ENCODE measurements at places on chromosomes 6 and 20.

DNA sequence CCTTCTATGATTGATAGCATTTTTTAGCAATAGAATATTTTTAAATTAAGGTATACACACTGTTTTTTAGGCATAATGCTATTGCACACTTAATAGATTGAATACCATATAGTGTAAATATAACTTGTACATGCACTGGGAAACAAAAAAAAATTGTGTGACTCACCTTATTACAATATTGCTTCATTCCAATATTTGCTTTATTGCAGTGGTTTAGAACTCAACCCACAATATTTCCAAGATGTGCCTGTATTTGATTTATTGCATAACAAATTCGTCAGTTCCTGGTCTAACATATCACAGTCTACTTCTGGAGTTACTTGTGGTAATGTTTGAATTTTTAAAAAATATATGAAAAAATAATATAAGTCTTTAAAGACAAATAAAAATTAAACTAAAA is 41.9 kb upstream of the DEFB112 start:
- DNase-seq, result no peak

DNA sequence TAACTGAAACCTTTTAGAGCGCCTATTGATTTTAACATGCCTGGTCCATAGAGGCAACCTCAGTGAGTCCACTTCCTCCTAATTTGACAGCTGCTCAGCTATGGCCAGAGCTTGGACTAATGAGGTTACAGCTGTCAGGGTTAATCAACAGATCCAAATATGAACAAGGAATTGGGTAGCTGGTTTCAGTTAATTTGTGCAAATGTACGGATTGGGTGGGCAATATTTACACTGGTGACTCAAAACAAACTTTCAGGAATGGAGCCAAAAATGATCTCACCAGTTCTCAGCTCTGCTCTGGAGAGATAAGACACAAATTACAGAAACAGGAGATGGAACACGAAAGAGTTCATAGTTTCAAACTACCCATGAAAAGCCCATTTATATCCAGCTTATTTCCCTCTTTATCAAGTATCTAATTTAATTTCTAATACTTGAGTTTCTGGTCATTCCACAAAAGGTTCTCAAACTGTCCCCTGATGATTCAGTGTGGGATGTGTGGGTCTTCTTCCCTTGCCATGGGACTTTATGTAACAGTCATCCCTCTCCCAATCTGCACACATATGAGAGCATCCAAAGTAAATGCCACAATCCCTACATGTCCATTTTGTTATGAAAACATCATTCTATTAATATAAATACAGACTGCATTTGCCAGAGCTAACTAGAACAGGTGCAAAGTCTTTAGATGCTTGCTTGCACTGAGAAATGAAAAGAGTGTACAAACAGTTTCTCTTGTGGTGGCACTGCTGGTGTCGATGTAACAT is 149.9 kb downstream of the RPS12 start:
- DNase-seq, result no peak

DNA sequence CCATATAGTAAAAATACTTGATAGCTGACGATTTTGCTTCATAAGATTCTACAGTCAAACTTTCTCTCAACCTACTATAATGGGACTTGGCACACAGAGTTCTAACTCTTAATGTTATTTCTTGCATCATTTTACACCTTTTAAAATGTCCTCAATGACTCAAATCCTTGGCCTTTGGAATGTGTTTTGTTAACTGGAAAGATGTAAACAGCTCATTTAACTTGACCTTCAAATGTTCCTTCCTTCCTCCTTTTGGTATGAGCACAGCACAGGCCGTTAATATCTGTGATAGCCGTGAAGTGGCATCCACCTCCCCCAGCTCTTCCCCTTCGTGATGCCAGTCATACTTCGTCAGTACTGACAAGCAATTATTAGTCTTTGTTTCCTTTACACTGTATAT is 972.0 kb upstream of the CITED2 start:
- DNase-seq, result no peak

DNA sequence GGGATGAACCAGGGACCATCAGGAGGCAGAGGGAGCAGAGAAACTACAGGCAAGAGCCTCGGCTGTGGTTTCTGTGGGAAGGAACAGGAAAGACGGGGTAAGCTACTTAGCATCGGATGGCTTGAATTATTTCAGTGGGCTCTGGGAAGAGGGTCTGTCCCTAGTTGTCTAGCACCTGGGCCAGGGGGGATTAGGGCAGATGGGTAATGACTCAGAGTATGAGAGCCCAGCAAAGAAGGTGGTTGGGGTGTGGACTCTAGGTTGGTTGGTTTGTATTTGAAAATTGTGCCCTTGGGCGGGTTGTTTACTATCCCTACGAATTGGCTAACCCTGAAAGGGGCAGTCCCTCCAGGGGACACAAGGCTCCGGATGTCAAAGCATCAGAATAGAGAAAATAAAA is 148.5 kb upstream of the TAB2 start:
- DNase-seq, result no peak

GRCh38 chr6:108438918-108439317 is 121.8 kb upstream of the FOXO3 start:
- DNase-seq, result no peak

GRCh38 chr6:50716899-50717509 is 3.7 kb downstream of the TFAP2D start:
- DNase-seq, result no peak

DNA sequence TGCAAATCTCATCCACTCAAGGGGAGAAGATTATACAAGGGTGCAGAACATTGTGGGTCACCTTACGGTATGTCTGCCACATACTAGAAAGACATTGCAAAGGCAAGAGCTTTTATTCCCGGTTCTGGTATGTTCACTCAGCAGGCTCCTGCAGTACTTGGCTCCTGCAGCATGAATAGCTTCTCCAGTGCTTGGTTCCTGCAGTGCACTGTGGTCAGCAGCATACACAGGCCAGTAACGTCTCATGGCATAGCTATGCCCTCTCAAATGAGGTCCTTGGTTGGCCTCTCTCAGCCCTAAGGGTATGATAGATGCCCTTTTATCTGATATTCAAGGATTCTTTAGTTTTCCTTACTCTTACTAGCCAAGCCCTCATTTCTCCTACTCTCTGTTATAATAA is 12.6 kb downstream of the TCP11 start:
- DNase-seq, result no peak

- no peak for DNase-seq
Measured at GRCh38 chr20:10316582-10316981, 98.0 kb downstream of the SNAP25 start.

GRCh38 chr6:150145830-150146229 is 3.0 kb downstream of the PPP1R14C start:
- DNase-seq, result no peak

- DNase-seq, result no peak
Measured at GRCh38 chr20:48933017-48933766, 11.7 kb downstream of the ARFGEF2 start.

- no peak for DNase-seq
Measured at GRCh38 chr6:108914235-108915022, 66.2 kb downstream of the ARMC2 start.

GRCh38 chr6:157561929-157562810 is 181.2 kb downstream of the ZDHHC14 start:
- DNase-seq, result no peak

GRCh38 chr20:37451616-37452015 is 69.4 kb upstream of the NNAT start:
- no peak for DNase-seq

DNA sequence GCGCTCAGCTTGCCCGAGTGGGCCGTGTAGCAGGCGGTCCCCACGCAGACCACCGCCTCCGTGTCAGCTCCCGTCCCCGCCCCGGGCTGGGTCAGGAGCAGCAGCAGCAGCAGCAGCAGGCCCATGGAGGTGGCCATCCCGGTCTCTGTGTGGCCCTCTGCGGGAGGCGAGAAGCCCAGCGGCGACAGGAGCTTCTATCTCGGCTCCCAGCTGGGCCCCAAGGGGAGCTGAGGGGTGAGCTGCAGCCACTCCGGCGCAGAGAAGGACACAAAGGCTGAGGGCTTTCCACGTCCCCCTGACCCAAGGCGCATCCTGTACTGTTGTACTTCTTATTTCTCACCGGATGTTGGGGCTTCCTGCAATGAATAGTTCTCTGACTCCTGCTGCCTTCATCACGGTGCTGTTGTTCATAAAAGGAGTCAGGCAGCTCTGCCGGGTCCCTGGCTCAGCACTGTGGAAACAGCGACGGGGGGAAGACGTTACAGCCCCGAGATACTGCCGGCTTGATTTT is at the start of gene CD93:
TSS of gene CD93 (minus strand) at position 269 of the 511 bp plus-strand sequence. CDS start at position 137, 132 bp downstream.
- DNase-seq, result peak; percentile 10

- DNase-seq, result no peak
Measured at GRCh38 chr20:910870-911770, 5.0 kb downstream of the ANGPT4 start.

DNA sequence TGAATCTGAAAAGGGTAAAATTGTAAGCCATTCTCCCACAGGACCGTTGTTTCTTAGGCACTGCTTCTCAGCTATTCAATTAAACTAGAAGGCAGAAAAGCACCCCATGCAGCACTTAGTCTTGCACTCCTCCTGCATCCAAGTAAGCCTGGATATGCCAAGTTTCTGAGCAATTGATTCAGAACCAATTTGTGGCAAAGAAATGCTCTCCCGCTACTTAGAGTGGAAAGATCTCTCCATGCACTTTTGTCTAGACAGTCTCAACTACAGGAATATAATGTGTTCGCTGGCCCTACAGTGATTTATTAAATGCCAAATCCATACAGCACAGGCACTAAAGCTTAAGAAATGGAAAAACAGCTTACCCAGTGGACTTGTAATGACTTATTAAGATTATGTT is 338.5 kb downstream of the HACE1 start:
- DNase-seq, result no peak

DNA sequence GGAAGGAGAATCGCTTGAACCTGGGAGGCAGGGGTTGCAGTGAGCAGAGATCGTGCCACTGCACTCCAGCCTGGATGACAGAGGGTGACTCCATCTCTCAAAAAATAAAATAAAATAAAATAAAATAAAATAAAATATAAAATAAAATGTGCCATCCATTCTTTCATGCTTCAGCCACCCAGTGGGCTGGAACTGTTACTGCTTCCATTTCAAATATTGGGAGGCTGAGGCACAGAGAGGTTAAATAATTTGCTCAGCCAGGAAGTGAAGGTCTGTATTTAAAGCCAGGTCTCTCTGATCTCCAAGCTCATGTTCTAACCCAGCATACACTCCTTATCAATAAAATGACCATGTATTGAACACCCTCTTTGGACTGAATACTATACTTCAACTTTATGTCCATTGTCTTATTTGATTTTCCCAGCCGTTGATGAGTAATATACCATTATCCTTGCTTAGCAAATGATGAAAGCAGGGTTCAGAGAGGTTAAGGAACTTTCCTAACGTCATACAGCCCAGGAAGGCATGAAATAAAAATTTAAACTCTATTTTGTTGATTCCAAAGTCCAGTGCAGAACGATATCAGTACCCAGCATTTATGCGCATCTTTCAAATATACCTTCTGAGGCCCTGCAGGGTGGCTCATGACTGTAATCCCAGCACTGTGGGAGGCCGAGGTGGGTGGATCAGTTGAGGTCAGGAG is 25.8 kb upstream of the SLC9A8 start:
- DNase-seq, result no peak

DNA sequence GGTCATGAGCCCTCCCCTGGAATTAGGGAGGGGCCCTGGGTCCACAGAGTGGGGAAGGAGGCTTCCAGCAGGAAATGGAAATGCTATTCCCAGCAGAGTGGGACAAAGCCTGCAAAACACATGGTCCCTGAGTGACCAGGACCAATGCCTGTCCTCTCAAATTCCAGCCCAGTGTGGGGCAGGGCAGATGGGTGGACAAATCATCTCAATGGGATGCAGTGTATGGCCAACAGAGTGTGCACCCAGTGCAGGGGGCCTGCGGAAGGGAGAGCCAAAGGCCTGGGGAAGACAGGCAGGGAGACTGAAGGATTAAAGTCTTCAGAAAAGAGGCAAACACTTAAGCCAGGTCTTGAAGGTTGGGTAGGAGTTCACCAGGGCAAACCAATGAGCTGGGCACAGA is 28.7 kb upstream of the PHACTR3 start:
- no peak for DNase-seq

- DNase-seq, result no peak
Measured at GRCh38 chr6:118706702-118707101, 55.3 kb upstream of the CEP85L start.

DNA sequence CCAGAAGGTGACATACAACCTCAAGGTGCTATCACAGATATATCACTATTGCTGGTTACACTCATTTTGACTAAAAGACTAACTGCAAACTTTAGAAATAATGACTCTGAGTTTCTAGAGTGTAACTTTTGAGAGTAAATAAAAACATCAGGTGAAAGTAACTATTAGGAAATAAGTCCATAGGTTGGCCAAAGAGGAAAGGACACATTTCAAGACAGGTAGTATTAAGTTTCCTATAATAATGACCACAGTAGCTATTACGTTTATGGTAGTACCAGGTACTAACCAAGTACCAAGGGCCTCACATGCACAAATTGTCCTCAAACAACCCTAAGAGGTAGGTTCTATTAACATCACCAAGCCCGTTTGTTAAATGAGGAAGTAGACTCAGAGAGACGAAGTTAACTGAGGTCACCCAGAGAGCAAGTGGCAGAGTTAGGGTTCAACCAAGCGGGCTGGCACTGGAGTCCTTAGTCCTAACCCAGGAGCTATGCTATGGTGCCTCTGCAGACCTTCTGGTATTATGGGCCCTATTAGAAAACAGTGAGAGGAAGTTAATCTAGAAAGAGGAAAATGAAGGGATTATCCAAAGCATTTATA is 36.8 kb downstream of the HEBP2 start:
- DNase-seq, result no peak

- no peak for DNase-seq
Measured at GRCh38 chr6:155292711-155293110, 21.6 kb downstream of the TFB1M start.

DNA sequence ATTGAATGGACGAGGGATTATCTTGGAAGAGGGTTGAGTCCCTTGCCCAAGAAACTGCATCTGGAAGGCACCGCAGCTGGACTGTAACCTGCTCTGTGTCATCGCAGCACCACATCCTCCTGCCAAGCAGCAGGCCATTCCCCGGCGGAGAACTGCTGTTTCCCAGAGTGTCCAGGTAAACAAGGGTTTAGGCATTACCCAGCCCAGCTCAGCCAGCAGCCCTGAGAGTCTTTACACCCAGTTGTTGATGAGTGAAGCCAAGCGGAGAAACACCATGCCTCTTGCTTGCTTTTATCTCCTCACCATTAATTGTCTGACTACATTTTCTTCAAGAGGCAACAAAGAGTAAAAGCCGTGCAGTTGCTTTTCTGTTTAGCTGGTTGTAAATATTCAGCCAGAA is 104.1 kb downstream of the CDH4 start:
- DNase-seq, result no peak

DNA sequence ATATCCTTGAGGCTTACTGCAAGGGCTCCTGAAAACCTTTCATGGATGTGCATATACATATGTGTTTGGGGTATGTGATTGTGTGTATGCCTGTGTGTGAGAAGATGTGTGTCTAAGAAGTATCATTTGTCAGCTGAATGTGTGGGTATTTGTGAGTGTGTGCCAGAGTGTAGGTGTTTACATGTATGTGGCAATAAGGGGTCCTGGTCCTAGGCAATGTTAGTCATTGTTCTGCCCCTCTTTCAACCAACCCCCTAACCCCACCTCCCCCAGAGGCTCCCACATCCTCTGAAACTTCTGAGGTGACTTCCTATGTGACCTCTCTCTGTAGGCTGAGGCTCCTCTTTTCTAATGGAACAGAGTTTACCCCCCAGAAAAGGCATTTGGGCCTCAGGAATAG is 186.4 kb downstream of the LRFN2 start:
- DNase-seq, result no peak

- no peak for DNase-seq
Measured at GRCh38 chr20:50246367-50247195, 56.0 kb downstream of the CEBPB start.

GRCh38 chr6:63636518-63637021 is 968 bp downstream of the PHF3 start:
- peak; percentile 45 for DNase-seq

GRCh38 chr20:63258781-63259180 is 4.5 kb upstream of the NKAIN4 start:
- DNase-seq, result no peak

Measured in stimulated activated CD8-positive, alpha-beta memory T cell treated with anti-CD3 and anti-CD28 coated beads, Interleukin-7, amount 100 ng/mL, for 4 hours (primary cell).